ELR (cell line): ENCODE measurements at places on chromosomes 3 and 15.

- DNase-seq, result no peak
These were observed 197.7 kb downstream of the LSAMP start for GRCh38 chr3:116247605-116248004.

DNA sequence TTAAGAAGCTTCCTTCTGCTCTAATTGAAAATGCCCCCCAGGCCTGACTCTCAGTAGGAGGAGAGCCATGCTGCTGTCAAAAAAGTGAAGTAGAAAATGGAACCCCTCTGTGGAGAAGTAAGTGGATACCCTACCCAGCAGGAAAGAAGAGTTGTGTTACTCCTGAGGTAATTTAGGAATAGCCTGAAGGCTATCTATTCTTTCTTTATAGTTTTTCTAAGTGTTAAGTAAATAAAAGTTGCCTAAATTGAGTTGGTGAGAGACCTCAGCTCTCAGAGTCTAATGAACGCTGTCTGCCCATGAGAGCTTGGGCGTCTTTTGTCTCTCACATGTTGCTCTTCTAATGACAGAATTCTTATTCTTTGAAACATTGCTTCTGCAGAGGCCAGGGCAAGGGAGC, 116.2 kb downstream of the NSUN3 start:
- no peak for DNase-seq

DNA sequence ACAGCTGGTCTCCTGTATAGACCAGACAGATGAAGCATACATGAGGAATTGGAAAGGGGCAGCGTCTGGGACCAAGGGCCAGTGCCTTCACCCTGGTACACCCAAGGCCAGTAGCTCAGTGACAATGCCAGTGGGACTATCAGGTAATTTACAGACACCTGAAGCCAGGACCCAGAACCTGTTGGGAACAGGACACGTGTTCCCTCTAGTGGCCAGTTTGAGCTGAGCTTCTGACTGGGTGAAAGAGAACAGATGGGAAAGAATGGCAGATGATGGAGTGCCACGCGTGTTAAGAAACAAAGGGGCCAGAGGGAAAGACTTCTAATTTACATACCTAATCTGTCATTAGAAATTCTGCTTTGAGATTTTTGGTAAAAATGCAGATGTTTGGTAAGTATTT, 5.1 kb upstream of the SLC25A38 start:
- peak; percentile 42 for DNase-seq

GRCh38 chr3:194250098-194251002, 100.8 kb downstream of the CPN2 start:
- no peak for DNase-seq

GRCh38 chr3:55659701-55660100, 172.6 kb upstream of the WNT5A start:
- DNase-seq, result no peak

GRCh38 chr3:5510300-5510699, 322.8 kb downstream of the EDEM1 start:
- no peak for DNase-seq

- DNase-seq, result no peak
These were observed 75.5 kb downstream of the ADAMTS9 start for GRCh38 chr3:64612082-64612860.

- DNase-seq, result peak; percentile 75
These were observed 155.6 kb downstream of the NECTIN3 start for GRCh38 chr3:111227216-111227615.

DNA sequence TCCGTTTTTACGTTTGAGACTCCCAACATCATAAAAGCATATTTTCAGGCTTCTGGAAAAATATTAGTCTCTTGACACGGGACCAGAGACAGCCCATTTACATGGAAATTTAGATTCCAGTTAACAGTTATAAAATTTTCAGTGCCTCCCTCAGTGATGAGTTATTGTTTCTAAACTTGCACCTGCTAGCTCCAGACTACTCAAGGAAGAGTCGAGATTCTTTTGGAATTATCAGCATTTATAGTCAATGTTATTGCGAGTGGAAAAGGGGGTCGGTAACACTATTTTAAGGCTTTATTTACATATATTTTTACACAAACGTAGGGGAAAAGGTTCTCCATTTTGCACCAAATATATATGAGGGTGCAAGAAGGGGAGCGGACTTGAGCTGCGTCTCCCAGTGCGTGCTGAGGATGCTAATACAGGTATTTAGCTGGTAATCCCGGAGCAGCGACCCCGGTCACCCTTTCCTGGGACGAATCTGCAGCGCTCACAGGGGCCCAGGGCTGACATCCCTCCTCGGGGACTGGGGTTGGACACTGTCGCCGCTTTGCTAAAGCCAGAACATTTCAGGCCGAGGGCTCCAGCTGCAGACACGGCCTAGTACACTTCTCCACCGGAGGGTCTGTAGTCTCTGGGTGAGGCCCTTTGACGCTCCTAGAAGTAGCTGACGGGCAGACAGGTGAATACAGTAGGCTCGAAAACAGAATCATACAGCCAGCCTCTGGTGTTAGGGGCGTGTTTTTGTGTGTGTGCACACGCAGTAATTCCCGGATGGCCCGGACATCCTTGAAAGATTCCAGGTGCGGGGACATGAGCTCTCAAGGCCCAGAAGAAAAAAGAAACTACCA, 729 bp upstream of the ZBTB11 start:
- DNase-seq, result no peak

DNA sequence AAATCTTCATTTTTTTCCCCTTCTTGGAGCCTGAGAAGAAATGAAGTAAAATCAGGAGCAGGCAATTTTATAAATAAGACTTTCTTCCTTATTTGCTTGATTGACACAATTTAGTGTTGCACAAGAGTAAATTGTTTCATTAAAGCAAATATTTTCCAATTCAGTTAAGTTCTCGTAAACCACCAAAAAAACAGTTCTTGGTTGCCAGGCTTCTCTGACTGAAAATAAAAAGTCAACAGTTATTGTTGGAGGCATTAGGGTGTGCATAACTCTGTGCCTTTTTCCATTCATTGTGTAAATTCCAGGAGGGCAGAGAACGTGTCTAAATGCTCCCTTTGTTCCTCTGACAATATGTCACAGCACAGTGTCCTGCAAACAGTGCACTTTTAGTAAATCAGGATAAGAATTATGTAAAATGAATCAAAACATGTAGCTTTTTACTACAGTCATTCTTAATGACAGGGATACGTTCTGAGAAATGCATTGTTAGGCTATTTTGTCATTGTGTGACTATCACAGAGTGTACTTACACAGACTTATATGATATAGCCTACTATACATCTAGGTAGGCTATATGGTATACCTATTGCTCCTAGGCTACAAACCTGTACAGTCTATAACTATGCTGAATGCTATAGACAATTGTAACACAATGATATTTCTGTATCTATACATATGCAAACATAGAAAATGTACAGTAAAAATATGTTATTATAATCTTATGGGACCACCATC, at the start of gene CP:
CP (minus strand) TSS at position 47 of the 735 bp plus-strand sequence; CDS start at position 10, 37 bp downstream.
- DNase-seq, result no peak

GRCh38 chr3:100548053-100548452, 55.6 kb downstream of the TMEM45A start:
- no peak for DNase-seq

- DNase-seq, result no peak
These were observed 38.1 kb downstream of the ST3GAL6 start for GRCh38 chr3:98801043-98801747.

DNA sequence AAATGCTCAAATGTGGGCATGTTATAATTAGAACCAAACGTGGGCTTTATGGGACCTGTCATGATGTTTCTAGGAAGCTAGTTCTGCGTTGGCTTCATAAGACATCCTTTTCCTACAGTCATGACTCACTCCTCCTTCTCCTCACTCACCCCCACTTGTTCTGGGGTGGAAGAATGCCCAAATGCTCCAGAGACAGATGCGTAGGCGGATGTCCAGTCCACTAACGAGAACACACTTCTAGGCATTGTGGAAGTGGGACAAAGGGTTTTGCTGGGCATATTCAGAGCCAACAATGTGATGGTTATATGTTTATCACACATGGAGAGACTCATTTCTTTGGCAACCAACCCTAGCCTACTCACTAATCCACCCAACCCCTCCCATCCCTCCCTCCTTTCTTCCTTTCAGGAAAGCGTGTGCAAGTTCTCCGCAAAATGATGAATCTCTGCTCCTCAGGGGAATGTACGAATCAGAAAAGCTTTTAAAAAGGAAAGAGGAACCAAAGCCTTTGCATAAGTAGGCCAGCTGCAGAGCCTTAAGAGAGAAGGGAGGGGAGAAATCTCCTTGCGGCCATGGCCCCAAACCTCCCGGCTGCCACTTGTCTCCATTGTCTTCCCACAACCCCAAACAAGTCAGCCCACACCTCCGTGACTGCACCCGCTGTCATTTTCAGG, 123.0 kb upstream of the SPRED1 start:
- peak; percentile 97 for DNase-seq

DNA sequence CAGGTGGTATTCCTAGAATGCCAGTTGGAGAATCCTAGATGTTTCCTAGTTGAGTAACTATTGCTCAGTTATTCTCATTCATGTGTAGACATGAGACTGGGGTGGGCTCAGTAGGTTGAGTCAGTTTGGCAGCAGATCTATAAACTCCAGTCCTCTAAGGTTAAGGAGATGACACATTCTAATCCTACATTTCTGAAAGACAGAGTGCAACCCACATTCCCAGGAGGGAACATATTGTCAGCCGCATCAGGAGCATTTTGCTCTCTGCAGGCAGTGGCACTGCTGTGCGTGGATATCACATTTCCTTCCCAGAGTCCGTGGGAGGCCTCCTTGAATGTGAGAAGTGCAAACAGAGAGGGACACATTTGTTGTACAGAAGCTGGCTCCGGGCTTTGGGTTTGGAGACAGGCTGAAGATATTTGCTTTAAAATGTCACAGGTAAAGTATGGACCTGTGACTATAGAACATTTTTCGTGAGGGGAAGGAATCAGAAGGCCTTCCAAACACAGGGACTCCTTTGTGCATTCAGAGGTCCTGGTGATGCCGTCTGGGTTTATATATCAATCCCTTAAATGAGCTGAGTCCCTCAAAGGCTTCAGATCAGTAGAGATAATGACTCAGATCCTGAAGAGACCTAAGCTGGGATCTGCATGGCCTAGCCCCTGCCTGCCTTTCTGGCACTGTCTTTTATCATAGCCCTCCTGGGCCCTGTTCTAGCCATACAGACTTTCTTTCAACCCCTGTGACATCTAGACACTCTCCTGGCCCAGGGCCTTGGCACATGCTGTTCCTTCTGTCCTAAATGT, 156.5 kb downstream of the CADPS start:
- peak; percentile 3 for DNase-seq

- DNase-seq, result no peak
These were observed 431.2 kb downstream of the SOX2 start for GRCh38 chr3:182142928-182143327.

- no peak for DNase-seq
These were observed 10.5 kb downstream of the TTC23 start for GRCh38 chr15:99238849-99239248.

GRCh38 chr3:43256714-43257461, 29.5 kb upstream of the SNRK start:
- DNase-seq, result no peak

DNA sequence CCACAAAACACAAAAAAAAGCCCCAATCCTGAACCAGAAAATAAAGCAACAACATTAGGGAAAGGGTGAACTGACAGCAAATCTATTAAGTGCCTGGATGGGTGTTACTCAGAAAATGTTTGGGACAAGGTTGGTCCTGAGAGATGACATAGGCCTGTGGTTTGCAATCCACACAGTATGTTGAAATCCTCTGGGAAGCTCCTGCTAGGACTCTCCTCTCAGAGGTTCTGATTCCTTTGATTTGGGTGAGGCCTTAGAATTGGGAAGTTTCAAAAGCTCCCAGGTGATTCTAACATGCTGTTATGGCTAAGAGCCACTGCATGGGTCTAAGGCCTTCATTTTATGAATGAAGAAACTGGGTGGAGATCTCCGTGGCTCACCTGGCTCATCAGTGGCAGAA, 18.4 kb downstream of the CLDN1 start:
- DNase-seq, result peak; percentile 50

DNA sequence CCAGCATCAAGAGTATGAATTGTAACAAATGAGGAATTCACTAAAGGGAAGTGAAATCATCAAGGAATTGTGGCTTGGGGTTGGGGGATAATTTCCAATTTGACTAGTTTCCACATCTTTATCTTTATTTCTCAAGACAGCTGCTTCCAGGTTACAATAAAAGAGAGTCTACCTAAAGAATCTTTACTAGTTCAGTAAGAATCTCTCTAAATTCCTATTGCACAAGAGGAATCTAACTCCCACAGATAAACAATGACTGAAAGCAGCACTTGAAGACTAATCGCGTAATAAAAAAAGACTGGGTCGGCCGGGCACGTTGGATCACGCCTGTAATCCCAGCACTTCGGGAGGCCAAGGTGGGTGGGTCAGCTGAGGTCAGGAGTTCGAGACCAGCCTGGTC, 194.4 kb downstream of the KBTBD8 start:
- DNase-seq, result no peak

DNA sequence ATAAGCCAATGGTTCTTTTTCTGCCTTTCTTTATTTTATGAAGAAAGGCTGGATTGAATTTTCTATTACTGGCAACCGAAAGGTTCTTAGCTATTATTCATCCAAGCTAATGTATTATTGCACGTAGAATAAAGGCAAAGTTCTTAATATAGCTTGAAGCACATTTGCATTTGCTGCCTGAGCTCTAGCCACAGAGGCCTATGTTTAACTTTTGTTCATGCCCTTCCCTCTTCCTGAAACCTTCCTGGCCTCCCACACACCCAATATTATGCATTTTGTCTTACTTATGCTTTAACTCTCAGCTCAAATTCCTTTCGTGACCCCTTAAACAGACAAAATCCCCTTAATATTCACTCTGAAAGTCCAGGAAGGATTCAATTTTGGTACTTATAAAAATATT, 71.0 kb upstream of the ZNF280D start:
- no peak for DNase-seq

DNA sequence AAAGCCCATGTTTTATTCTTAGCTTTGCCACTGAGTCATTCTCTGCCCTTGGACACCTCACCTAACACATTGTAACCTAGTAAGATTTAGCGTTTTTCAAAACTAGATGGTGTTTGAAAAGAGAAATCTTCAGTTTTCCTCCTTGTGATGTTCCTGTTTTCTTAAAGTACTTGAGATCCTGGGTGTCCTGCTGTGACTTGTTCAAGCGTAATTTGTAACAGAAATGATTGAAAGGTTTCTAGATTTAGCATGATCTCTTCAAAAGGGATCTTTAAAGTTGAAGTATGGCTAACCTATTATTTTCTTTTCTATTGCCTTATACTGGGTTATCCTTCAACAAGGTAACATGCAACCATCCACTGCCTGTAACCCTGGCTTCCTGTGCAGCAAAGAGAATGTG, 32.6 kb upstream of the SPATA16 start:
- no peak for DNase-seq

- no peak for DNase-seq
These were observed 12.2 kb downstream of the MAN2A2 start for GRCh38 chr15:90915216-90915807.

GRCh38 chr3:53198256-53198977, 37.4 kb downstream of the PRKCD start:
- DNase-seq, result no peak

DNA sequence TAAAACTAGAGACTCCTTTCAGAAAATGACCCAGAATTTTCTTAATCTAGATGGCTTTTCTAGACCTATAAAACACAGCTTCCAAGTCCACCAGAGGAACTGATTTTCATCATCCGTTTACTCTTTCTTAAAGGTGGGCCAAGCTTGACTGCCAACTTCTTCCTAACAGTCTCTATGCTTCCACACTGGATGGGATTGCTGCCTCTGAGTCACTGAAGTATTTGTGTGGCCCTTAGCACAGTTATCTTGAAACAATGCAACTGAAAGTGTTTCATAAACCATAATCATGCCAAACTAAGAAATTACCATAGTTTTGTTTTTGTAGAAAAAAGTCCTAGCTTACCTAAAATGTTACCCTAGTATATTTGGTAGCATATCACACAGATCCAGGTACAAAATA, 985.7 kb downstream of the TUSC7 start:
- DNase-seq, result peak; percentile 62

- DNase-seq, result no peak
These were observed 11.9 kb downstream of the KCNAB1 start for GRCh38 chr3:156132313-156132712.
